ENCODE measurements at places on chromosomes 7 and 10. TPM values are rescaled to one million over a fixed set of nuclear protein-coding genes. Genes with fewer than 3 reads are reported as not detected.

DNA sequence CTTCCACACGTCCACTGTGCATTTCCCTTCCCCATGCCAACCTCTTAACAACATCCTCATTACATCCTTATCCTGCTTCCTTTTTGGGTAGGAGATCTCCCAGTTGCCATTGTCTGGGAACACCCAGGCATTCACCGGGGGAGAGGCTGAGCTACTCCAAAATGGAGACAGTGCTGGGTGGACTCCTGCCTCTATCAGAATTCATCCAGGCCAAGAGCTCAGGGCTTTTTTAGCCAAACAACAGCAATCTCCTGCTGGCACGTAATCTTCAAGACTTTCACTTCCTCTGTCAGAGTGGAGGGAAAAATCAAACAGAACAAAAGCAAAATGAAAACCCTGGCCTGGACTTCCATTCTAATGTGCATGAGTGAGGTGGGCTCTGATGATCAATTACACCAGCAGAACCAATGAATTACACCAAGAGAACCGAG, 245.0 kb downstream of the PRPF18 start:
- no peak for DNase-seq

GRCh38 chr10:34075254-34075926, 739.7 kb downstream of the PARD3 start:
- DNase-seq, result no peak

The NODAL gene
- total RNA-seq, result not detected

- DNase-seq, result no peak
Observed at GRCh38 chr7:80873140-80873539, 45.7 kb downstream of the SEMA3C start.

DNA sequence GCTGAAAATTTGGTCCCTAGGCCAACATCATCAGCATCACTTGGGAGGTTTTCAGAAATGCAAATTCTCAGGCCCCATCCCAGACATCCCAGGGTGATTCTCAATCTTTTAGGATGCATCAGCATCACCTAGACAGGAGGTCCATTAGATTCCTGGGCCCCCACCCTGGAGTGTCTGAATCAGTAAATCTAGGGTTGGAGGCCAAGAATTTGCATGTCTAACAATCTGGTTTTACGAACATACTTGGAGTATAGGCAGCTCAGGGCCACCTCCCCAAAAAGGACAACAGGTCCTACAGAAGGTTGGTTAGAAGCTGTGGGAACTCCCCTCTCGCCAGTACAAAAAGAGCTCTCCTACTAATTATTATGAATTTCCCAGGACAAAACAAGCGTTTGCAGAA, 15.5 kb downstream of the ZC3HAV1 start:
- DNase-seq, result no peak

DNA sequence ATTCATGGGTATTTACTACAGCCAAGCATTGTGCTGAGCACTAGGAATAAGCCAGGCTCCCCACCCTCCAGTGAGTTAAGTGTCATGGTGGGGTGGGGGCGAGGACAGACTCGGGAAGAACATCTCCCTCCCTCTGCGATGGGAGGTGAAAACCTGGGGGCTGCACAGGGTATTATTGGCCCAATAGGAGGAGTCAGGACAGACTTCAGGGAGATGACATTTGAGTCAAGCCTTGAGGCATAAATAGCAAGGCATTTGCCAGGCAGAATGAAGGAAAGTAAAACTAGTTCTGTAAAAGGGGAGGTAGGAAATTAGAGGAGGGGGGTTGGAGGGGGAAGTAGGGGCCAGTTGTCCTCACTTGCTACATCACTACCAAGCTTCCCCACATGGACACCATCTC, 18.9 kb downstream of the NKX2-3 start:
- no peak for DNase-seq

- DNase-seq, result no peak
Observed at GRCh38 chr10:77187376-77187999, 450.1 kb downstream of the KCNMA1 start.

The ACBD7 gene
- total RNA-seq, result not detected

DNA sequence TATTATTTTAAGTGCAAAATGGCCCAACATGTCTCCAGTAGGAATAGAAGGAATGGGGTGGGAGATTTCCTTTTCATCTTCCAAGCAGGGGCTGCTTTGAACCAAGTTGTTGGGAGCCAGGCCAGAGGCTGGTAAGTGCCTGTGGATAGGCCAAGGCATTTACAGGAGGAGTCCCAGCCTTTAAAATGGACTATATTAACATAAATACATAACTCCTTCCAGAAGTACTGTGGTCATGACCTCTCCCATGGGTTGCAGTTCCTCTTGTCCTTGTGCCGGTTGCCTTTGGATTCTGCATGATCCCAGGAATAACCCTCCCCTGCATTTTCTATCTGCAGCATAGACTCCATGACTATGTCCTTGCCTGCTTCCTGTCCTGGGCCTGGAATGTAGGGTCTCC, 95.8 kb downstream of the SEC23IP start:
- no peak for DNase-seq

DNA sequence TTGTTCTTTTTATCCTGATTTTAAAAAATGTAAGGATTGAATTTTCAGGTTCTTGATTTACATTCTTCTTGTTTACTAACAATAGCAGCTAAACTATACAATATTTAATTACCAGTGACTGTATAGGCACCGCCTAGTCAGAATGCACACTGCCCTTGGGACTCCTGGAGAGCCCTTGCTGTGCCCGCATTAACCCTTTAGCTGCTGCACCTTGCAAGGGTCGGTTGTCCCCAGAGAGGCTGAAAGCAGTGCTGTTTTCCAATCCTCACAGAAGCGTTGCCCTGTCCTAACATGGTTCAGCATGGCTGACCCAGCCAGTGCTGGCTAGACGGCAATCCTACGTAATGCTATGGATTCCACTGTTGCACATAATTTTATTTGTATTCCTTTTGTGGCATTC, 102.6 kb downstream of the HECW1 start:
- DNase-seq, result no peak

- DNase-seq, result no peak
Observed at GRCh38 chr7:152588350-152588749, 87.6 kb downstream of the XRCC2 start.

The NPY gene
- total RNA-seq, result not detected

The UNCX gene
- total RNA-seq, result not detected

- peak; percentile 19 for DNase-seq
Observed at GRCh38 chr10:132523561-132524442, 13.8 kb upstream of the INPP5A start.

The ITPRIP gene
- 58.7 TPM for total RNA-seq

DNA sequence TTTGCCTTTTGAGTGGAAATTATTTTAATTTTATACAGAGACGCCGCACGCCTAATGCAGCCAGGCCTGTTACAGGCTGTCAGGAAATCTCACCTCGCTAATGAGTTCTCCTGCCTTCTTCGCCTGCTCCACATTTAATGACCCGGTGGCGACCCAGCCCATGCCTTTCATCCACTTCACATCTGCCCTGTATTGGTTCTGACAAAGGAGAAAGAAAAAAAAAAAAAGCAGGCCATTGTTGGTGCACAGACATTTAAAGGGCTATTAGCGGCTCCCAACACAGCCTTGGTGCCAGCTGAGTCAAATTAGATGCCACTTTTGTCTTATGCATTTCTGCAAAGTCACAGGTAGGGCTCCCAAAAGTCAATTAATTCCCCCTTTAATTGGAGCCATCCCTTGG, 43.3 kb downstream of the NRAP start:
- no peak for DNase-seq

GRCh38 chr7:142425281-142425680, 167.4 kb upstream of the PRSS58 start:
- no peak for DNase-seq

DNA sequence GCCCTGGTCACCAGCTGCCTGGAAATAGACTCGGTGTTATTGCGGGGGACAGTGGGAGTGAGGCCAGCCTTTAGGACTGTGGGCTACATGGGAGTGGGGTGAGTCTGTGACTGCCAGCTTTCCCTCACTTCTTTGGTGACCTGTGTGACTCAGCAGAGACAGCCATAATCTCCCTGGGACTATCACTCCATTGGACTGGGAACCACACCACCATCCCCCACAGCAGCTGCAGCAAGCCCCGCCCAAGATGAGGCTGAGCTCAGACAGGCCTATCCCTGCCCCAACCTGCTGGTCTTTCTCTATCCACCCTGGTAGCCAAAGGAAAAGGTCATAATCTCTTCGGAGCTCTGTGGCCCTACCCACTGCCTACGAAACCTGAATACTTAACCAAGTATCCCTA, 263.2 kb downstream of the FZD1 start:
- no peak for DNase-seq

GRCh38 chr7:124796771-124797170, 31.2 kb upstream of the GPR37 start:
- DNase-seq, result no peak

DNA sequence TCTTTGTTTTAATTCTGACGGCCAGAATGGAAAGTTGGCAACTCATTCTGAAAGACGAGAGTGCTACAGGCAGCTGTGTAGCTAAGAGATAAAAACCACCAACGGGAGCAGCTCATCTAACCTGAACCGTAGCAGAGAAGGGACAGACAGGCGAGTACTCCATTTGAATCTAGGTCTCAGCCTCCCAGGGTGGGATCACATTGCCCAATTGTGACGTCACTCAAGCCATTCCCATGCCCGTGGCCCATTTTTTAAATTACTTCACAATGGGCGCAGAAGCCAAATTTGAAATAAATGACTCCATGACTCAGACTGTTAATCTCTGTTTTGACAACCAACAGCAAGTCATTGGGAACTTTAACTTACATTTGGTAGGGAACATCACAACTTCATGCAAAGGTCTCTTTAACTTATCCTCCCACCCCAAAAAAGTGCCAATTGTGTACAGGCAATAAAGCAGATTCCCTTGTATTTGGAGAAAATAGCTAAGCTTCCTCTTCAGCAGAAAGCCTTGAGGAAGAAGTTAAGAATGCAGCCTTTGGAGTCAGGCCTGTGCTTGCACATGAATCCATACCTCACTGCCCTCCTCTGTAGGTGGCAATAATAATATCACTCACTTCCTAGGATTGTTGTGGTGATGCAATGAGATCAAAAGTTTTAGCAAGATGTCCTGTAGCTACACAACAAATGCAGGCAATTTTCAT, 93.2 kb upstream of the KIF5B start:
- peak; percentile 38 for DNase-seq

DNA sequence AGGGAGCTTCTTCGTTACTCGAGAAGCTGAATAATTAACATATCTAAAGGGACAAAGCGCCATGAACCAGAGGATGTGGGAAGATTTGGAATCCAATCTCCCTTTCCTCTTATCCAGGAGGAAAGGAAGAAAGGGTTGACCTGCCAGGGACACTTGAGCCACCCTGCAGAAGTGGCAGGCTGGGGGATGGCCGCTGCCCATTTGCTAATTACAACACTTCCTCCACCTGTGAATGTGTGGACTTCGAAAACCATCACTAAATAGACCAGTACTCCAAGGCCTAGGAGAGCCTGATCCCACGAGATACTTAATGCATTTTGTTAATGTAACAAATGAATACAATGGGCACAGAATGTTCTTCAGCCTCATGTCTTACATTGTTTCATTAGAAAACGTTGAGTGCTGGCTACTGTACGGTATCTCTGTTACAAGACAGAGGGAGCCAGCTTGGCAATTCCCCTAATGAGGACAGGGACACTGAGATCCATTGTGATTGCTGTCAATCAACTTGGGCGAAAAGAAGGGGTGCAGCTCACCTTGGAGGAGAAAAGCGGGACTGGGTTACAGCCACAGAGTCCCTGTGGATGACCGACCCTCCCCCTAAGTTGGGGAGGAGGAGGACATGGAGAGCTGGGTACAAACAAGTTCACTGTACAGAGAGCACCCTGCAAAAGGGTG, 59.4 kb downstream of the AOC1 start:
- no peak for DNase-seq

DNA sequence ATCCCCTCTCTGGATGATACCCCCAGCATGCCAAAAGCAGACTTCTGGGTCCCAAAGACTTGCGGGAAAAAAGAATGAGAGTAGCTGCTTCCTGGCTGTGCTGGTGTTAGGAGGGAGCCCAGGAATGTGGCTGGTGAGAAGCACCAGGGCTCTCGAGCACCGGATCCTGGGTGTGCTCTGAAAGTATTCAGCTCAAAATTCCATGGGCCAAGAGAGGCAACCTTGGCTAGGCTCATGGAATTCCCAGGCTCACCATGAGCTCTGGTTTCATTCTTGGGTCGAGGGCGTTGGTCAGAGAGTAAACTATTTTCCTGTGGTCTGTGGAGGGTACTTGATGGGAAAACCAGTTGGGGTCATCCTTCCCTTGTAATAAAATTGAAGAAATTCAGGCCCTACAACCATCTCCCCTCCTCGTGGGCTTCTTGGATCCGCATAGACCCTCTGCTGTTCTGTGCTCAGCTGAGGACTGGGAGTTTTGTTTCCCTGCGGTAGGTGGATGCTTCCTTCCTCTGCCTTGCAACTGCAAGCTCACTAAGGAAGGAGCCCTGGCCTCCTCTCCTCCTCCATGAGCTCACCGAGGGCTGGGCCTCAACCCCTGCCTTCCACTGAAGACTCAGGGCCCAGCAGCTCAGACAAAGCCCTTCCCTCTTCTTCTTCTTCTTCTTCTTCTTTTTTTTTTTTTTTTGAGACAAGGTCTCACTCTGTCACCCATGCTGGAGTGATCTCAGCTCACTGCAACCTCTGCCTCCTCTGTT, 34.5 kb upstream of the AQP1 start:
- no peak for DNase-seq

The TECPR1 gene
- total RNA-seq, result 12.4 TPM

DNA sequence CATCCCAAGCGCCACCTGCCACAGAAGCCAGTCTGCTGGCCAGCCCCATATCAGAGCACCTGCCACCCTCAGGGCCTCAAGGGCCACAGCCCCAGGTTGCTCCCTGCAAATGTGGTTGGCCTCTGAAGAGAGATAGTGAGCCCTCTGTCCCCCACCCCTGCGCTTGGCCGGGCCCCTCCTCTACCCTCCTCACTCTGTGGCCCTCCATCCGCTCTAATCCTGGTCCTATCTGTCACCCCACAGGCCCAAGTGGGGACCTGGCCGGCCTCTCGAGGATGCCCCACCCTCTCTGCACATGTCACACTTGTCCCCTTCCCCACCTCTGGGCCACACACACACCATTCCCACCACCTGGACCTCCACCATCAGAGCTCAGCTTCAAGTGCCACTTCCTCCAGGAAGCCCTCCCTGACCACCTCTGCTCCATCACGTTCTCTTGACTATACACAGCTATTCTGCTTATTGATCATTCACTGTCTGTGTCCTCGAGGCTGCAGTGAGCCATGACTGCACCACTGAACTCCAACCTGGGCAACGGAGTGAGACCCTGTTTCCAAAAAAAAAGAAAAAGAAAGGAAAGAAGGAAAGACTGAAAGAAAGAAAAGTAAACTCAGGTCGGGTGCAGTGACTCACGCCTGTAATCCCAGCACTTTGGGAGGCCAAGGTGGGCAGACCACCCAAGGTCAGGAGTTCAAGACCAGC, 42.4 kb downstream of the TNRC18 start:
- DNase-seq, result no peak

Measured in omental fat pad (tissue), 4 donors.